ENCODE measurements at places on chromosomes 6 and 20.

DNA sequence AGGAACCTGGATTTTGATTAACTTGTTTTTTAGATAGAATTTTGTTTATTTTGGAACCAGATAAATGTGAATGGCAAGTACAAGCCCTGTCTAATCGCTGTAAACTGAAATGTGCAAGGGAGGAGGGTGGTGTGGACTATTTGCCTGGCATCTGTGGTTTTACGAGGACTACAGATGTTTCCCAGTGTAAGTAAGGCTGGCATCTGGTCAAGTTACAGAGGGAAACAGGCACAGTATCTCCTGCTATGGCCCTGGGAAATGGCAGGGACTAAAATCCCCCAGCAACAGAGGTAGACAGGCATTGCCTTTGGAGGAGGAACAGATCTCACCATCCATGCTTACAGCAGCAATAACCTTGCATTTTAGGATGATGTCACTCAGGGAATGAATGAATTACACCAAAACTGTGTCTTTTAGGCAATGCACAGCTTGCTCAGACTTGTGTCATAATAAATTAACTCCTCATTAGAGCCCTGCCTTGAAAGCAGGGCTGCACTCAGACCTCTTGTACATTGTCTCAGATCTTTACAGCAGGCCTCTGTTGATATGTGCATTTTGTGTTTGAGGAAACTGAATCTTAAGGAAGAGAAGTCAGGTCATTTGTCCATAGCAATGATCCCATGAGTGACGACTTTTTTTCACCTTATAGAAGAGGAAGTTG, 96.2 kb downstream of the TCP11 start:
- no peak for DNase-seq

DNA sequence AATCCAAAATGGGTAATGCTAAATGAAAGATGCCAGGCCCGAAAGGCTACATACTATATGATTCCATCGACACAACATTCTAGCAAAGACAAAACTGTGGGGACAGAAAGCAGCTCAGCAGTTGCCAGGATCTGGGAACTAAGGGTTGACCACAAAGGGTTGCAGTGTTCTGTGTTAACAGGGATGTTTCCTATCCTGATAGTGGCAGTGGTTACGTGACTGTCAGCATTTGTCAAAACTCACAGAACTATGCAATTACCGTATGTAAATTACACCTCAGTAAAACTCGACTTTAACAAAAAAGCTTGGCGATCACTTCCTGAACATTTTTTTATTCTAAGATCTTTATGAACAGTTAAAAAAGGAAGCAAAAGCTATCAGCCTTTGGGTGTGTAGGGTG, 83.9 kb downstream of the BANF2 start:
- DNase-seq: no peak

GRCh38 chr20:50304501-50304856, 113.8 kb downstream of the CEBPB start:
- DNase-seq: no peak

GRCh38 chr20:37896932-37897548, 5.9 kb upstream of the VSTM2L start:
- DNase-seq: no peak

- DNase-seq: no peak
These were observed 70.0 kb downstream of the NRSN1 start for GRCh38 chr6:24195836-24196597.

DNA sequence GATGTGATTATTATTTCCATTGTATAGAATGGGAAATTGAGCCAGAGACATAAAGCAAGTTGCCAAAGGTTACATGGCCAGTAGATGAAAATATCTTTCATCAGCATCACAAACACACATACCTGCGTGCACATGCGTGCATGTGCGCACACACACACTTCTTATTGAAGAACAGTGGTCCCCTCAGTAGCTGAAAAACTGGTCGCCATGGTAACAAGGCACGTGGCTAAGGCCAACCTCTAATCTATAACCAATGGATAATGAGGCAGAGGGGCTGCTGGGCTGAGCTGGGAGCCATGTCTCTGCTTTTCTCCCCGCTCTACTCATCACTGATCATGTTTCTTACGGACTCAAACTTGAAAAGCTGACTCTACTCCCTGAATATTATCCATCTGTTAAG, 60.3 kb downstream of the NRSN1 start:
- DNase-seq: no peak

GRCh38 chr6:22240025-22240424, 56.8 kb downstream of the PRL start:
- DNase-seq: no peak

- no peak for DNase-seq
These were observed 11.0 kb downstream of the NCR2 start for GRCh38 chr6:41346441-41346840.

GRCh38 chr6:159829526-159829925, 29.4 kb downstream of the PNLDC1 start:
- DNase-seq: no peak

DNA sequence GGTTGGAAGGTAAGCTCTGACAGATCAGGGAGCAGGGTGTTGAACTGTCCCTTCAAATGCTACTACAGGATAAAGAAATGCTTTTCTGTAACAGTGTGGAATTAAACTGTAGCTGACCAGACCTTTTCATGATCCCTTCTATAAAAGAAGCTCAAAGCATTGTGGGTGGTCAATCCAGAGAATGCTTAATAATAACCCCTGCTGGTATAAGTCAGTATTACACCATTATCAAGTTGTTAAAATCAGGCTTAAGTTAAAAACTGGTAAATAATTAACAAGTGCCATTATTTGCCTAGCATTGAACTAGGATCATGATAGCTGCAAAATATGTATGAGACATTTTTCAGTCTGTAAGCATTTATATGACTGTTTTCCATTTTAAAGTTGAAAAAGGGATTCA, 468.9 kb downstream of the PKHD1 start:
- DNase-seq: no peak

DNA sequence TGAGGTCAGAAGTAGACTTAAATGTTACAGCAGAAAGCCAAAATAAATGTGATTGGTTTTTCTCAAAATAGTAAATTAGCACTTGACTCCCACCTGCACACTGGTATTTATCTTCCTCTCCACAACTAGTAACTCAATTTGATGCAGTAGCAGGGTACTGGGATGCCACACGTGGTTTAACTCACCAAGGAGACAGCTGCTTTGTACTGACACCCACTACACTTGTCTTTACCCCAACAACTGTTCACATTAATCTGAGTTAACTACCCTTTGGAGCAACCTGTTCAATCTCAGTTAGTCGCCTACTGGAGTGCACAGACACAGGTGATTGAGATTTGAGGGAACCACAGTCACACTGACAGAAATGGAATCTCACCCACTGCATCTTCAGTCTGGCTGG, 242.1 kb downstream of the PRKN start:
- DNase-seq: no peak

DNA sequence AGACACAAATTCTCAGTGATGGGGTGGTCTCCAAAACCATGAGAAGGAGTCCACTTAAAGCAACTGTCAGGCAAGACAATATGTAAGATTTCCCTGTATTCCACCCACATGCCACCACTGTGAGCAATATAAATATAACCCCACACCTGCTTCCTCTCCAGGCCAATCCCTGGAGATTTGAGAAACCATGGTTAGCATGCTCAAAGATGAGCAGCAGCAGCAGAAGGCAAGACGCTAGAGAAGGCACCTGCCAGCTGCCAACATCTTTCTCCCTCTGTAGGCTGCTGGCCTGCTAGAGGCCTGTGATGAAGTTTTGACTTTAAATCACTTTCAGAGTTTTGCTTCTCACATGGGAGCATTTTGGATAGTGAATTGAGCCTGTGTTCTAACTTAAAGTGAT, 7.9 kb upstream of the SOD2 start:
- DNase-seq: no peak

- DNase-seq: peak; percentile 67
These were observed 121.8 kb downstream of the SULF2 start for GRCh38 chr20:47663354-47664067.

- no peak for DNase-seq
These were observed 84.3 kb upstream of the RALY start for GRCh38 chr20:33909331-33909921.

DNA sequence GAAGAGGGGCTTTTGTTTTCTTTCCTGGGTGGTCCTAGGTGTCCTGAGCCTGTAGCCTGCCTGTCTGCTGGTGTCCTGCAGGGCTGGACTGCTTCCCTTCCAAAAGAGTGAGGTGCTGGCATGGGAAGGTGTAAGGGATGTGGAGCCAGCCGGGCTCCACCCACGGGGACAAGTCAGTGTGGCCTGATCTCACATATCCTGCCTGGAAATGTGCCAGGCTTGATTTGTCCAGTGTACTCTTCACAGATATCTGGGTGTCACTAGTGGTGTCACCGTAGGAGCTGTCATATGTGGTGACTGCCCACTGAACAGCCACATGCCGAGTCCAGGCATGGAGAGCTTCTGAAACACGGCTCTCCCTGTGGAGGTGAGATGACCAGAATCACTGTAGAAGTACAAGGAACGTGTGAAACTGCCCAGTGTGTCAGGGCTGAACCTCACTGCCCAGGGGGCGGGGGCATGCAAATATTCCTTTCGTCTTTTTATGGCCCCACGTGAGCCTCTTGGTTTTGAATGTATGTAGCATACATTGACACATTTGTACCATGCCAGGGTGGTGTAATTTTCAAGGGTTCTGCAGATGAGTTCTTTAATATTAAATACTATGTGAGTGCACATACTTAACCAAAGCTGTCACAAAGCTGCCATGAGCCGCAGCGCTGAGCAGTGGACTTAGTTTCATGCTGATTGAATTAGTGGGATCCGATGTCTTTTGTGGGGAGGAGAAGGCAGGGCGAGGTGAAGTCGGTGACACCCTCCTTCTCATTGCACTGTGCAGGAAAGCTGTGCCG, 55.8 kb downstream of the CDH4 start:
- no peak for DNase-seq

DNA sequence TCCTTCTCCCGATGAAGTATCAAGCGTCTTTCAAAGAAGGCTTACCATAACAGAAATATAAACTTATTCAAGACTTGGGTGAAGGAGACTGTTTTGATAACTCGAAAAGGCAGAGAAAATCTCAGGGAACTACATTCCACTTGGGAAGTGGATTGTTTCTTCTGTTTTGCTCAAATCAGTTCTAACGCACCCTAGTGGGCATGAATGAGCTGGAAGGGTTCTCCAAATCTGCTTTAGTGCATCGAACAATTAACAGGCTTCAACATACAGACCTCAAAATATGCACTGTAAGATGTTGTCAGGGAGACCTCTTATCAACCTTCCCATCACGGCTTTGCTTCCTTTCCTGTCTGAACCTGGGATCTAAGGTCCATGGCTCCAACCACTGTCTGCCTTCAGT, 392.5 kb downstream of the CD83 start:
- no peak for DNase-seq

DNA sequence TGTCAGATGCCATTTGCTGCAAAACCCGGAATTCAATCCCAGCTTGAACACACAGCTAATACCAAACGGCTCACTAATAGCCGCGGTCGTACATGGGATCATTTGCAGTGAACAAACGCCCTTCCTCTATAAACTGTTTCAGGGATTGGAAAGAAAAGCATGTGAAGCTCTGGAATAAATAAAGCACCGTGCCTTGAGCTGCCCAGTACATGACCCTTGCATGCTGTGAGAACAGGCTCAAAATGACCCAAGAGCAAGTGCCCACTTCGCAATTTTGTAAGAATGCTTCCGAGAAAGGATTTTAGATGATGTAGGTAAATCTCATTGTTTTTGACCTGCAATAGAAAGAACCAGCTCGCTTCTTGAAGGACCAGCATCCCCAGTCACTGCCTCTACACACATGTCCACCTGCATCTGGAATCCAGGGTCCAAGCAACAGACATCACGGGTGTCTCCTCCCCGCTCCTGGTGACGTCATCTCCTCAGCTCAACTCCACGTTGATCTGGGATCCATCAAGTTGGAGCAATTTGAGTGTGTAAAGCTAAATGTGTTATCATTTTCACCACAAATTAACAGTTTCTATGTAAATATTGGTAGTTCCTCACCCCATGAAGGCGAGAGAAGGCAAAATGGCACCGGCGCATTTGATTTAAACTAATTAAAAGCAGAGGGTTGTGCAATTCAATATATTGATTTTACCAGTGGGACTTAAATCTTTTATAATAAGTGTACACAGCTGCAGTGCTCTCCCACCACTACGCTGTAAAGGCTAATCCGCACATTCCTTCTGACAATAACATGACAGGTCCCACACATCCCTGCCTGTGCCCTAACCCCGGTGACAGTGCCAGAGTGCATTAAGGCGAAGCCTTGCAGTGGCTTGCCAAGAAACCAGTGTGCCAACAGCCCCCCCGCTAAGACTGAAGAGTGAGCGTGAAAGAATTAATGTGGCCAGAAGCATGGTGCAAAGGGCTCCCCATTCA, 6.2 kb downstream of the BMP7 start:
- DNase-seq: no peak

- peak; percentile 44 for DNase-seq
These were observed 111.2 kb upstream of the BEND6 start for GRCh38 chr6:56843476-56844349.

- DNase-seq: no peak
These were observed 260.0 kb upstream of the MAP3K7 start for GRCh38 chr6:90846824-90847223.

GRCh38 chr20:22411627-22412450, 172.5 kb downstream of the FOXA2 start:
- no peak for DNase-seq

DNA sequence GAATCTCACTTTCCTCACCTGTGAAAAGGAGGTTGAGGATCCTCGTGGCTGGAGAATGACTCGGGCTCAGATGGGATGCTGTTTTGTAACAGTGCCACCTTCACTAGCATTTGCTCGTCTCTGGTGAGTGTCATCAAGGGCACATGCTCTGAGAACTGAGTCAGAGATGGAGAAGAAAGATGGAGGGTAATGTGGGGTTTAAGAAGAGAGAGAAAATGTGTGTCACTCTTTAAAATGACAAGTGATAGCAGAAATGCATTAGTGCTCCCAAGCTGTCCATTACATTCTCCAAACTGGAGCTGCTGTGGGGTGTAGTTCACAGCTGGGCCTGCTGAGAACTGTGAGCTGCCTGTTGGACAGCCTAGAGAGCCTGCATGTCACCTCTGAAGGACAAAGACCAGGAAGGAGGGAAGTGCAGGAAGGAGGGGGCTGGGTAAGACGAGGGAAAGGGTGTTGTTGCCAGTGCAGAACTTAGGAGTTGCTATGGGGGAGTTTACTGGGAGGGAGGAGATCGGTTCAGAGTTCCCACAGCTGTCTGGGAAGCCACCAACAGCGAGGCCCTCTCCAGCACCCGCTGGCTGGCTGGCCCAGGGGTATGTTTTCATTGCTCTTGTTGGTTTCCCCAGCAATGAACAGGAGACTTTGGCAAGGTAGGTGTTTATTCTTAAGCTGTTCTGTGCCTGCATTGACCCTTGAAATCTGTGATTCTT, 19.8 kb downstream of the GMPR start:
- no peak for DNase-seq

DNA sequence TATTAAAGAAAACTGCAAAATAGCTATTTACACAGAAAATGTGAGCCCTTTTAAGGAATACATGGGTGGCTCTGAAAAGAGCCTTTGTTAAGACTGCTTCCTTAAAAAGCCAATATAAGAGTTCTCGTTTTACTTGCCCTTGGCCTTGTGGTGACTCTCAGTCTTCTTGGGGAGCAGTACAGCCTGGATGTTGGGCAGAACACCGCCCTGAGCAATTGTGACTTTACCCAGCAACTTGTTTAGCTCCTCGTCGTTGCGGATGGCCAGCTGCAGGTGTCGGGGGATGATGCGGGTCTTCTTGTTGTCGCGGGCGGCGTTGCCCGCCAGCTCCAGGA, 111.5 kb downstream of the HFE start:
- no peak for DNase-seq

GRCh38 chr20:41984031-41984430, 365.9 kb upstream of the CHD6 start:
- no peak for DNase-seq

GRCh38 chr20:6094063-6094462, 28.8 kb downstream of the FERMT1 start:
- no peak for DNase-seq

- no peak for DNase-seq
These were observed 129.3 kb downstream of the PFDN4 start for GRCh38 chr20:54337144-54337543.
